OCI-LY7 (cell line): ENCODE measurements at places on chromosomes 16 and 17. TPM values are rescaled to one million over a fixed set of nuclear protein-coding genes. Genes with fewer than 3 reads are reported as not detected.

BRICD5 gene
- total RNA-seq = 31.7 and 36.6 TPM in 2 replicates

IRX5 gene
- 5.0 and 5.1 TPM in 2 replicates for total RNA-seq

NXPH3 gene
- not detected in 2 replicates for total RNA-seq

CSF3 gene
- not detected in 2 replicates for total RNA-seq

TMEM220 gene
- total RNA-seq = not detected in 2 replicates

TEKT5 gene
- total RNA-seq = 0.74 and 1.00 TPM in 2 replicates

COQ9 gene
- 43.9 and 45.2 TPM in 2 replicates for total RNA-seq

- no peak for DNase-seq
Measured at GRCh38 chr17:48198950-48199541, 91.5 kb downstream of the SNX11 start.

DNA sequence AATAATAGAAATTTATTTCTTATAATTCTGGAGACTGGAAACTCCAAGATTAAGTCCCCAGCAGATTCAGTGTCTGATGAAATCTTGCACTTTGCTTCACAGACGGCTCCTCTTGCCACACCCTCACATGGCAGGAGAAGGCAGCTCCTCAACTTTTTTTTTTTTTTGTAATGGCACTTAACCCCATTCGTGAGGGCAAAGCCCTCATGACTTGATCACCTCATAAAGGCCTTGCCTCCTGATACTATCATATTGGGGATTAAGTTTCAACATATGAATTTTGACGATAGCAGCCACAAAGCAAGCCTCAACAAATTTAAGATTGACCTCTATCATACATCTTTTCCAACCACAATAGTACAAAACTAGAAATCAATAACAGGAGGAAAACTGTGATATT is 42.3 kb upstream of the CDYL2 start:
- DNase-seq = no peak

DNA sequence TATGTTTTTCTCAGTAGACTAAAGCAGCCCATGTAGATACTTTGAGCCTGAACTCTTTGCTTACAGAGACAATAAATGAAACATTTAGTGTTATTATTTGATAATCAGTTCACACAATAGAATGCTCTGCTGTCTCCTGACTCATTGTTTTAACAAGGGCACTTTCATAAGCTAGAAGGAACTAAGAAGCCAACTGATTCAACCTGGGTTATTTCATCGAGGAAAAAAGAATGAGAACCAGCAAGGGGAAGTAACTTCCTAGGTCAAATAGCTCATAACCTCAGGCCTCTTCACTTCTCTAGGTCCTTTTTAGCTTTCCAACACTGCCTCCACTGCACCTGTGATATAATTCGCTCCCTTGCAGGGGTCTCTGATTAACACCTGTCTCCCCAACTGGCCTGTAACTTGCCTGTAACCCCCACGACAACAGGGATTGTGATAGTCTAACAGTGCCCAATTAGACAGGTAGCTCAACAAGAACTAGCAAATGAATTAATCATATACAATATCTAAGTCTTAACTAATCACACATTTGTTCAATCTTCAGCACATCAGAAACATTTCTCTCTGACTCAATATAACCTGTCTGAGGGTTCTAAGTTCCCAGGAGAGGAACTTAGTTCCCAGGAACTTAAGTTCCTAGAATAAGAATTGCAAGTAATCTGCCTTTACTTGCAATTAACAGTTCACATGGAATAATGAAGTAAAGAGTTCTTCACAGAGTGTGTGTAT is 34.8 kb downstream of the RFFL start:
- no peak for DNase-seq

GRCh38 chr16:64351121-64351520 is 770.7 kb downstream of the CDH11 start:
- no peak for DNase-seq

- no peak for DNase-seq
Measured at GRCh38 chr17:49634485-49634860, 43.4 kb downstream of the SPOP start.

DNA sequence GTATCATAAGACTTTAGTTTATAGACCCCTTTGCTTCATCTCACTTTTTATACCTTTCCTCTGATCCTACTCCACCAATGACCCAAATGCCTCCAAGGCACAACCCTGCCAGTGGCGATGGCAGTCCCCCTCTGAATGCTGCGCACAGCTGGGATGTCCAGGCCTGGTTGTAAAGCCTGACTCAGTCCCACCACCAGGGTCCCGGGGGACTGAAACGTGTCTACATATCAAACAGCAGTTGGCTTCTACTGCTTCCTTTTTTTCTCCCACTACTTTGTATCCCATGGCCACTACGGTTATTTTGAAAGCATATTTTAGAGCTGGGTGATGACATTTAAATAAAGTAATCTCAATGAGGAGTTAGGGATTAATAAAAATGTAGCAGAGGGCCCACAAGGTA is 329.8 kb upstream of the PSMD7 start:
- no peak for DNase-seq

DNA sequence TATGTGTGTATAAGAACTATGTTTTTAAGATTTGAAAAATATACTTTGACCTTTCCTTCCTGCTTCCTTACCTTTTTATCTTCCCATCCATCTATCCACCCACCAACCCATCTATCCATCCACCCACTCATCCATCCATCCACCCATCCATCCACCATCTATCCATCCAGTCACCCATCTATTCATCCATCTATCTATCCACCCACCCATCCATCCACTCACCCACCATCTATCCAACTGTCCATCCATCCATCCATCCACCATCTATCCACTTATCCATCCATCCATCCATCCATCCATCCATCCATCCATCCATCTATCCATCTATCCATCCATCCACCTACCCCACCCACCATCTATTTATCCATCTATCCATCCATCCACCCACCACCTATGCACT is 12.4 kb downstream of the CBFA2T3 start:
- no peak for DNase-seq

DNA sequence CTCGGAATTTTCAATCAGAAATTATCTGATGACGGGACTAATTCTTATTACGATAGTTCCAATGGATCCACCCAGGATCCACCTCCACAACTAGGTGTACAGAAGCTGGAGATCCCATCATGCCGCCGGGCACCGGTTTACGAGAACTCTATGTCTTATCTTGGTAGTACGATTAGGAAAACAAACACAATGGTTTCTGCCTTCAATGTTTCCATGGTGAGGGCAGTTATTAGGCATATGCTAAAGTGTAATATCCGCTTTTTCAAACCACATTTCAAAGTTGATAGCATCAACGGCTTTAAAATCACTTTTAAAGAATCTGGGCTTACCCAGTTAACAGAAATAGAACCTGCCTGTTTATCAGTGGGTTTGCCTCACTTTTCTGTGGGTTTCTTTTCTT is 705.7 kb downstream of the MAF start:
- no peak for DNase-seq

DNA sequence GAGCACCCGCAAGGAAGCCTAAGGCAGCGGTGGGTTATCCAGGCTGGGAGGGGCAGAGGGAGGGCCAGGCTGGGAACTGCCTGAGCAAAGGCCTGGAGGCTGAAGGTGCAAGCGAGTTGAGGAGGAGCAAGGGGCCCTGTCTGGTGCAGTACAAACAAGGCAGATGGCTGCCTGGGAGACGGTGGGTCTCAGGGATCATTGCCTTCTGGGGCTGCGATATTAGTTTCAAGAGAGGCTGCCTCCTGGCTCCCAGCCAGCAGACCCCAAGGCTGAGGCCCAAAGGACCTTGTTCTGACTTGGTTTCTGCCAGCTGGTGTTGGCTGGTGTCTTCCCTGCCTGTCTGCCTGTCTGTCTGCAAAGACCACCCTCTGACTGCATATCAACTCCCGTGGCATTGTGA is 154.0 kb downstream of the IRF8 start:
- DNase-seq = no peak

GRCh38 chr17:76384987-76385891 is 830 bp downstream of the SPHK1 start:
- no peak for DNase-seq

- DNase-seq = no peak
Measured at GRCh38 chr16:35751191-35751941, 2292.0 kb downstream of the TP53TG3F start.

DNA sequence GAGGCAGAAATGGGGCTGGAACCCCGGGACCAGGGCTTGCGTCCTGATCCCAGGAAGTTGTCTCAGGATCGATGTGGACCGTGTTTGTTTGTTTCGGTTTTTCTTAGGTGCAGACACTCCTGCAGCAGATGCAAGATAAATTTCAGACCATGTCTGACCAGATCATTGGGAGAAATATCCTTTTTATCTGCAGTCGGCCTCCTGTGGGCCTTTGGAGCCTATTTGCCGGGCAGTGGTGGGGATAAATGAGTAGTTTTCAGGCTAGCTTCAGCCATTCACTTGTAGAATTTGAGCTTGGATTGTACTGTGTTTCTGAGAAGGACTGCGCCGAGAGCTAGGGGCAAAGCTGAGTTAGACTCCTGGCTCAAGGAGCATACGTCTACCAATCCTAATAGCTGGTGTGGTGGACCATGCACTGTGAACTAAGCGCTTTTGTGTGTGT is 816 bp downstream of the HSBP1 start:
- no peak for DNase-seq

DNA sequence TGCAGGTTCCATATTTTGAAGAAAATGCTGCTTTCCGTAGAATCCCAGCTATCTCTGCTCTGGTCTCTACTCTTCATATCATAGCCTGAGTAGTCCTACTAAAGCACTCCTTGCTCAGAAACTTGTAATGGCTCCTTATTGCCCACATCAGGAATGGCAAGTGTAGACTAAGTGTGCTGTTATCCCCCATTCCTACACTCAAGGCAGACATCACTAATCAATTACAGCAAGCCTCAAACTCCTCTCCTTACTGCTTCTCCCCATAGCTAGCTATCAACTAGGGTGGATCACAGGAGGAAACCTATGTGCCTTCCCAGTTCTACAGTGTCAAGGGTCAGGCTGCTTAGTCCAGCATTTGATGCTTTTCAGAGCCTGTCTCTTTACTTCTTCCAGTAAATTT is 163.4 kb downstream of the HAPSTR1 start:
- no peak for DNase-seq

- DNase-seq = no peak
Measured at GRCh38 chr16:62036101-62036801, at the start of gene CDH8. Gene CDH8, minus strand, starts transcription at chr16:62036438. Its CDS starts 15,035 bp downstream, at chr16:62021403.

GRCh38 chr17:38443356-38444031 is 15.2 kb downstream of the ARHGAP23 start:
- peak; percentile 67 for DNase-seq

DNA sequence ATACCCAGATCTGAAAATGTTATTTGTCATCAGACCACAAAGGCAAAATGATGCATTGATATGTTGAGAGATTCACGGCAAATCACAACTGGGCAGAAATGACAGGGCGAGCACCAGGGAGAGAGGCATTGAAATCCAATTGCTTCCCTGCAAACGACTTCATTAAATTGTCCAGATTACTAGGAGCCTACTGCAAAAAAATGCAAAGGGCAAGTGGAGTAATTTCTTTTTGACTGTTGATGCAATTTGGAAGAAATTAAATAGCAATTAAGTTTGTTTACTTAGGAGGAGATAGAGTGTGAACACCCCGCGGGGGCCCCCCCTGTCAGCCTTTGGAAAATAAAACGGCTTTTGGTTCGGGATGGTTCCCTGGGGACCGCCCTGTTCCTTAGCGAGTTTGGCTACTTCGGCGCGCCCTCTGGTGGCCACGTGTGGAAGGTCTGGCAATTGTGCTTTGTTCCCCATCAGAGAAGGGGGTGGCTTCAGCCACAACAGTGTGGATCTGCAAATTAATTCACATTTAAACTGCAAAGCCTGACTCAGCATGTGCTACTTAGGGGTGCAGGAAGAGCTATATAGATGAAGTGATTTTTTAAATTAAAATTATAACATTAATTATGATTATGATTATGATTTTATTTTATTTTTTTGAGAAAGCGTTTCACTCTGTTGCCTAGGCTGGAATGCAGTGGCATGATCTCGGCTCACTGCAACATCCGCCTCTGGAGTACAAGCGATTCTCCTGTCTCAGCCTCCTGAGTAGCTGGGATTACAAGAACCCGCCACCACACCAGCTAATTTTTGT is 14.5 kb upstream of the TMC7 start:
- DNase-seq = peak; percentile 73

DNA sequence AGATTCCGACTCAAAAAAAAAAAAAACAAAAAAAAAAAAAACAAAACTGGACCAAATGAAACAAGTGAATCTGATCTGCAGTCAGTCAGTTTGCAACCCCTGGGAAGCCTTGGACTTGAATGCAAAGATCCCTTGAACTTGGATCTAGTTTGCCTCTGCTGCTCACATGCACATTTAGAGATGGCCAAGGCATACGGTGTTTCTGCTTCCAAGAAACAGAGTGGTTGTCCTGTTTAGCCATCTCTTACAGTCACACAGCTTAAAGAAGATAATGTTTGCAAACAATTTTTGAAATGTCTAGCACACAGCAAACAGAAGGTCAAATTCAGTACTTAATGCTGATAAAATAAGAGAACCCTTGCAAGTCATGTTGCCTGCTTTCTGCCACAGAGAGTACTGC is 4.5 kb downstream of the NDE1 start:
- no peak for DNase-seq
